Stimulated activated naive CD4-positive, alpha-beta T cell treated with Interleukin-2 at 50 U/mL for 16 hours (primary cell): ENCODE measurements at places on chromosomes 16 and 17.

GRCh38 chr16:57531635-57532265 lies 4.6 kb downstream of the CCDC102A start:
- DNase-seq = no peak

GRCh38 chr16:59849716-59850115 lies 1115.6 kb upstream of the GOT2 start:
- DNase-seq = no peak

- DNase-seq = no peak
Observed at GRCh38 chr17:32516940-32517701, 30.3 kb downstream of the CDK5R1 start.

GRCh38 chr16:21685034-21685455 lies 21.3 kb downstream of the OTOA start:
- DNase-seq = no peak

DNA sequence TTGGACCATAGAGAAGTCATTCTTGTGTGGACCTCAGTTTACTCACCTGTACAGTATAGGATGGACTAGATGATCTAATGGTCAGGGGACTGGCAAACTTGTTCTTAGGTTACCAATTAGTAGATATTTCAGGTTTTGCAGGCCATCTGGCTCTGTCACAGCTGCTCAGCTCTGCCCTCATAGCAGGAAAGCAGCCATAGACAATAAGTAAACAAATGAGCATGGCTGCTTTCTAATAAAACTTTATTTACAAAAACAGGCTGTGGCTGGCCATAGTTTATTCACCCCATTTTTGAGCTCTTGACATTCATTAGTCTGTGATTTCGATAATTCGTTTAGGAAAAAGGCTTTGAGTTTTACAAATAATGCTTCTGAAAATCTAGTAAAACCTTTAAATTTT lies 12.7 kb downstream of the BPTF start:
- DNase-seq = no peak
